ENCODE measurements at places on chromosomes 6 and 20.
A peak's percentile ranks its signal among the peaks of the same experiment; 100 is the strongest.

DNA sequence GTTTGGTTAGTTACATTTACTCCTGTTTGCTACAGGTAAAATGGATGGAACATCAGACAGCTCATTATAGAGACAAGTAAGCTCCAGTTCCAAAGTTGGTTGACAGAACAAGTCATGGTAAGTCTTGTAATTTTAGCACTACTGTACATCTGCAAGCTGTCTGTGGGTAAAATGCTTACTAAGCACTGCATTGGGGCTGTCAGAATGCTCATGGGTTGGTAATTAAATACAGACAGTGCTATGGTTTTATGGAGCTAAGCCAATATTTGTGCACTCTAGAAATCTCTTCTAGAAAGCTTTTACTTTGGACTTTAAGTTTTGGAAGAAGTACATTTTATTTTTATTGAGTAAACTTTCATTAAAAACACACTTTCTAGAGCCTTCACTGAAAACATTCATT is 419.2 kb upstream of the MMS22L start:
- no peak for DNase-seq

GRCh38 chr6:15769511-15770018 is 106.7 kb upstream of the DTNBP1 start:
- DNase-seq: no peak

- DNase-seq: peak; percentile 63
Observed at GRCh38 chr20:6053776-6054688, at the start of gene LRRN4. Gene LRRN4, minus strand, starts transcription at chr20:6054060. Its CDS starts 1,261 bp downstream, at chr20:6052799.

DNA sequence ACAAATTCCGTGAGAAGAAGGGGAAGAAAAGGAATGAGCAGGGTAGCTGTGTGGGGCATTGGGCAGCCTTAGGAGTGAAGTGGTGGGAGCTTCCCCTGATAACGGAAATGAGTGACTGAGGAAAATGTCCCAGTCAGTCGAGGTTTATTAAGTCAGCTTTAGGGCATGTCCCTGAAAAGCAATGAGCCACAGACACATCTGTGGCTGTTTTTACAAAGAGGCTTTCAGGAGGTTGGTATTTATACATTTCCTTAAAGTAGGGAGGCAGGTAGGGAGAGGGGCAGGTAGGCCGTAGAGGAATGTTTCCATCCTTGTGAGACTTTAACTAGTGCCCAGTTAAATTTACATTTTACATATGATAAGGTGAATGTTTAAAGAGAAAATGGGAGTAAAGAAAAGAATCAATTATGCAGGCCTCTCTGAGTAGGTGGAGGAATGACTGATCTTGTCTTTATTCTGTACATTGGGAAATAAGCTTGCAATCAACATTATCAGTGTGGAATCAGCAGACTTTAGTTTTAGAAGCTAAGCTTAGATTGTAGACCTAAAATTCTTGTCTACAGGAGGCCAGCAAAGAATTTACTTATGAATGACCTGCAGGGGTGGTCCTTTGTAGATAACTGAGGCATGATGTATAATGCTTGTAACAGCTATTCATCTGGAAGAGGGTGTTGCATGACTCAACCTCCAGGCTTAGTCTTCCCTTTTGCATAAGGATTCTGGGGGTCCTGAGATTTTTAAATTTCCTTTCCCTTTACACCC is 18.5 kb downstream of the SLC22A2 start:
- DNase-seq: no peak

DNA sequence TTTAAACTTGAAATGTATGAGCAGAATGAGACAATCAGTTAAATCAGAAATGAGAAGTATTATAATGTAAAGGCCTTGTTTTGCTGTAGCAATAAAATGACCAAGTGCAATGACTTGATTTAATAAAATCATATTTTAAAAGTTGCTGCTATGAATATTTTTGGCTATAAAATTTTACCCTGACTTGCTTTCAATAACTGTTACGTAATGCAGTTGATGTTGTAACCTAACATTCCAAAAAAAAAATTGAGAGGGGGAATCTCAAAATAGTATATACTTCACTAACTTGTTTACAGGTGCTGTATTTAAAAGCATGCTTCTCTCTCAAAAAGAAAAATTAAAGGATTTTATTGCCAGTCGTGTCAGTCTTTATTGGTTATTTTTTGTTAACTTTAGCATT is 71.6 kb upstream of the ADGRF4 start:
- no peak for DNase-seq

GRCh38 chr6:79525272-79526100 is 11.7 kb downstream of the LCA5 start:
- DNase-seq: no peak

DNA sequence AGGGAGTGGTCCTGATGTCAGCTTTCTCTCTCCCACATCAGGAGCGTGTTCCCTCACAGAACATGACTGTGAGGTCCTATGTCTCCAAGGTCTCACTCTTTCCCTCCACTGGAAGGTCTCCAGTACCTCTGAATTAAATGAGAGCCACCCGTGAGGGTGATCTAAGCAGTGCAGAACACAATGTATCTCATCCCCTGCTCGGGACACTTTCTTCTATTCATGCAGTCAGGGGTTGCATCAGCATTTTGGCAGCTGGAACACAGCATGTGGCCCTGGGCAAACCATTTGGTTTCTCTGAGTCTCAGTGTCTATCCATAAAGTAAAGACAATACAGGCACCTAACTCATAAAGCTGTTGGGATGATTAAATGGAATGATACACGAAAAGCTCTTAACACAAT is 34.2 kb downstream of the MAFB start:
- DNase-seq: no peak

DNA sequence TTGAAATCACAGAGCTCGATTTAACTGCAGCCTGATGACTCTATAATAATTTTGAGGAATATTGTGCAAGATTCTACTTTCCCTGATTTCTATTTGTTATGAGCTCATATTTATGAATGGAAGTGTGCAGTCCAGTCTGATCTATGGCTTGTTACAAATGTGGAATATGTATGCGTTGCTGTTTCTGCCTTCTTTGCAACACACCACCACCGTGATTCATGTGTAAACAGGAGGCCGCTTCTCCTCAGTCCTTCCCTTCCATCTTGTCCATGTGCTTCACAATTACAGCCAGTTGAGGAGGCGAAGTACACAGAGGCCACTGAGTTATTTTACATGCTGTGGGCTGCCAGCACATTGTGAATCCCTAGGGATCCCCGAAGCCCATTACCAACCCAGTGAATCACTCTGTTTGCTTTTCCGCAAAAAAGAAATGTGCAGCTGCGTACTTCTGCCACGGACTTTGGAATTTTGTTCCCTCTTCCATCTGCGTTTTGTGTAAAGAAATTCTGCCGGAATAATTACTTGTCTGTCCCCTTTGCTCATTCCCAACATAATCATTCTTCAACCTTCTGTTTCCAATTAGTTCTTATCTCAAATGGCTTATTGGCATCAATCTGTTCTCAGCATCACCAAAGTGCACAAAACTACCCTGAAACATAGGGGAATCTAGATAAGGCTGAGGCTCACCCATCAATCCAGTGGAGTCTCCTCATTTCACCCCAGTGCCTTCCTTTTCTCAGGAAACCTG is 551.6 kb upstream of the CITED2 start:
- DNase-seq: no peak

GRCh38 chr6:92763680-92764079 is 655.7 kb downstream of the EPHA7 start:
- no peak for DNase-seq

DNA sequence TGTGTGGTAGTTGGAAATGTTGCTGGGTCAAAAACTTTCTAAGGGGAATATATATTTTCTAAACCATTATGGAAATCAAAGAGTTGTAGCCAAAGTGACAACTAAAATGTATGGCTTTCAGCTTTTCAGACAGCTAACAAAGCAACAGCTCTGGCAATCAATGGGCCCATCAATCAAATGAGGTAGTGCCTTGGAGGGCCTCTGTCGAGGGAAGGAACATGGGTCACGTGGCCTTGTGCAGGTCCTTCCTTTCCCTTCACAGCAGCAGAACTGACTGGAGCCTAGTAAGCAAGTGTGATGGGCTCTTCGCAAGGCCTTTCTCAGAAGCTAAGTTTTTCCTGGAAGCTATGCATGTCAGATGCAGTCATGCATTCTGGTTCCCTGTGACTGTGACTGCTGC is 17.9 kb downstream of the FAXC start:
- DNase-seq: no peak

- DNase-seq: no peak
Observed at GRCh38 chr20:17783671-17784070, 83.9 kb downstream of the BANF2 start.

- no peak for DNase-seq
Observed at GRCh38 chr6:1713016-1713600, 103.4 kb downstream of the FOXC1 start.

Measured in NCI-H748 treated with DMSO at 0.1 percent for 48 hours (cell line).